ENCODE measurements at places on chromosomes 6 and 20. TPM values are rescaled to one million over a fixed set of nuclear protein-coding genes. Genes with fewer than 3 reads are reported as not detected.

Gene CLVS2
- total RNA-seq, result not detected

Gene PLA2G7
- total RNA-seq, result not detected

Gene TCFL5
- 9.6 TPM for total RNA-seq

Gene KIF6
- 2.9 TPM for total RNA-seq

Gene ERVFRD-1
- total RNA-seq, result not detected

Gene MAK
- not detected for total RNA-seq

Gene ULBP3
- 18.3 TPM for total RNA-seq

Gene LPIN3
- total RNA-seq, result 0.07 TPM

Gene EDN1
- 2.3 TPM for total RNA-seq

Gene EPHA7
- 0.03 TPM for total RNA-seq

Gene RAB22A
- total RNA-seq, result 16.0 TPM

Data from HT1080 (cell line).